GM18507 (cell line): ENCODE measurements at places on chromosomes 1 and 21.

DNA sequence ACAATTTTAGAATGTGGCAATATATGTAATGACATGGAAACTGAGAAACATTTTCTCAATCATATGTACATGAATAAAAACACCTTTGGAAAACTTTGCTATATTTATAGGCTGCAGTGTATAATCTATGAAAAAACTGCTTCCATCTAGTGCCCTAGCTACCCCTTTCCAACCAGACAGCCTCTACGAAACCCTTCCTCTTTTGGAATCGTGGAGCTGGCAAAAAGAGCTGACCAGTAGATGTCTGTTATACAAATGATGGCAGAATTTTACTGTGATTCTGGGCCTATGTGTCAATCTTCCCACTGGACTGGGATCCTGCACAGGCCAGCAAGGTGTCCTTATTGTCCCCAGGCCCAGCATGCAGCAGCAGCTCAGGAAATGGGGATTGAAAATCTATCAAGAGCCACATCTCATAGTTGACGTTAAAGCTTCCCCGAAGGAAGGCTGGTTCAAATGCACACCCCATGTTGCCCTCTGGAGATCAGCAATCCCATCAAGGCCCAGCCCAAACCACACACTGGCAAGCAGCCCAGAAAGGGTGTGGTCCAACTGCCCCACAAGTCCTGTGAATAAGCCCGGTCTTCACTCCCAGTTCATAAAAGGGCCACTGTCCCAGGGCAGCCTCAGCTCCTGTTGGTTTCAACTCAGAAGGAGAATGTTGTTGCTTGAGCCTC, 8.8 kb upstream of the FAM20B start:
- no peak for DNase-seq

DNA sequence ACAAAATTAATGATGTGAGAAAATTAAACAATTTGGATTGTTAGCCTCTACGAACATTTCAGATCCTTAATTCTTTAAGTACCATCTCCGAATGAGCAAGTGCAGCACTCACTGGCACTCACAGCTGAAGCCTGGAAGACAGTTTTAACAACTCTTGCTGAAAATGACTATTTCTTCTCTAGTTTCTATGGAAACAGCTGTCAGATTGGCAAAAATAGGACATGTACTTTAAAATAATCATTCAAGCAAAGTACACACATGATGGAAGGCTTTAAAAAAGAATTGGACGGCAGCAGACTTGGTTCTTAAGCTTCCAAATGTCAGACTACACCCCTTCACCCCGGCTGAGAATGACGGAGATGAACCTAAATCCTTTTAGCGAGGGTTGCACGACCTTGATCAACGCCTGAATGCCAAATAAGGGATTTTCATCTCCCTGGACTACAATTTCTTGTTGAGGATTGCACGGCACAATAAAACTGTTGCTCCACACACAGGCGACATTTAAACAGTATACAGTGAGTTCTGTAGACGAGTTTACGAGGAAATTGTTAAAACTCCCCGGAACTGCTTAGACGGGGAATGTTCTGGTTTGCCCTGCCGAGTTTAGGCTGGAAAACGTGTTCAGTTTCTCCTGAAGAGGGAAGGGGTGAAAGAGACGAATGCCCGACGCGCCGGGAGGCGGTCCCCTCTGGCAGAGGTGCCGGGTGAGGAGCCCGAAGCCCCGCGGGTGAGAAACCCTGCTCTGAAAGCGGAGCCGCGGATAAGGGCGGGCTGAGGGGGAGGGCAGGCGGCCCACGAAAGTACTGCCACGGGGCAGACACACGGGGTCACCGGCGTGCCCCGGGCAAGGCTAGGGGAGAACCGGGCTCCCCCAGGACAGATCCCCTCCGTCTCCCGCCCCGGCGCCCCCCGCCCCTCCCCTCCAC, 671 bp downstream of the OMA1 start:
- DNase-seq = peak; percentile 12

DNA sequence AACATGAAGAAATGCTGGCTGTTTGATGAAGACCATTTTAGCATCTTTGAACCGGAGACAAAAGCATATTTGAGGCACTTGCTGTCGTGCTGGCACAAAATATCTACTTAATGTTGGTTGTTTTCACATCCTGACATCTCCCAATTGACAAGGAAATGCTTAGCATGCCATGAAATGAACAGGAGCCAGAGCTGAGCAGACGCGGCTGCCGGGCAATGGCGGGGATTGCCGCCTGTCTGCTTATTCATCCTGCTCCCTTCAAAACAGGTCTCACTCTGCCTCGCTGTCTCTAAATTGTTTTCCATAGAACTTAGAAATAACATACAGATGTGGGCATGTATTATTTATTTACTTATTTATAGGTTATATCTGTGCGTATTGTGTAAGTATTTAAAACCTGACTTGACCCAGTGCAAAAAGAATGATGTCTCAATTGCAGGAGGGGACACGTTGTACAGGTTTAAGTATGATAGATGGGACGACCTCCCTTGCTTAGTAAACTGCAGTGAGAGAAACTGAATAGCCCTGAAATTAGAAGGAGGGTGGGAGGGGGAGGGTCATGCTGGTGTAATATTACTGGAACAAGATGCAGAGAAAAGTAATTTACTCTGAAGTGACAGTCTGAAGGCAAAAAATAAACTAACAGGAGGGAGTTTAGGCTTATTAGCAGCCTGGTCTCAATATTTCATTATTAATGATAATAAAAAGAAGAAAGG, 590.4 kb upstream of the PLXNA2 start:
- no peak for DNase-seq

DNA sequence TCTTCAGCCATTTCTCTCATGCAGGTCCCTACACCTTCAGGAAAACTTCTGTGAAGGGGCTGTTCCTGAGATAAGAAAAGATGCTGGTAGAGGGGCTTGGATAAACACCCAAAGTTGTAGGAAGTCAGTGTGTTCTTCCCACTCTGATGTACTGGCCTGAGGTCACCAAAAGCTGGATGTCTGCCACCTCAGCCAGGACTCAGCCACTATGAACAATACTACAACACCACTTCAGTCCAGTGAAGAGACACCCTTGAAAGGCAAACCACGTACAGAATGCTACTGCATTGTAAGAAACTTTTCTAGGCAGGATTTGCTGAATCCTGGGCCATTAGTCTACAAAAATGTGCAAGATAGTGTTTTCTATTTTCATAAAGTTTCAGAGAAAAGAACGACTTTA, 2.4 kb downstream of the PTPN14 start:
- DNase-seq = no peak

DNA sequence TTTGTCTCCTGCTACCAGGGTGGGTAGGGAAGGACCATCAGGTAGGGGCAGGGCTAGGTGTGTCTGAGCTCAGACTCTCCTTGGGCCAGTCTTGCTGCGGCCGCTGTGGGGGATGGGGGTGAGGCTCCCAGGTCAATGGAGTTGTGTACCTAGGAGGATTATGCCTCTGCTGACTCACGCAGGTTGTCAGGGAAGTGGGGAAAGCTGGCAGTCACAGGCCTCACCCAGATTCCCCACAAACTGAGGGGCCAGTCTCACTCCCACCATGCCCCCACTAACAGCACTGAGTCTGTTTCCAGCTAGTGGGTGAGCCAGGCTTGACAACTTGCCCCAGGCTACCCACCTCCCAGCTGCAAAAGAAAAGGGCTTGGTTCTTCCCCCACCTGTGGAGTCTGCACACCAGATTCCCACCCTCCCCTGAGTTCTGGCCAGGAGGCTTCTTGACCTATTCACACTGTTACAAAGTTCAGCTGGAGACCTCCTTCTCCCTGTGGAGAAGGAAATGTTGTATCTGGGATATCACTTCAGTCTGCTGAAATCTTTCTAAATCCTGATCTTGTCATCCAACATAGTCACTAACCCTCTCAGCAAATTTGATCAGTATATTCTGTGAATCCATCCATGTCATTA, 69.2 kb upstream of the GJA8 start:
- no peak for DNase-seq

GRCh38 chr1:31793086-31793485, 22.7 kb downstream of the SPOCD1 start:
- no peak for DNase-seq

DNA sequence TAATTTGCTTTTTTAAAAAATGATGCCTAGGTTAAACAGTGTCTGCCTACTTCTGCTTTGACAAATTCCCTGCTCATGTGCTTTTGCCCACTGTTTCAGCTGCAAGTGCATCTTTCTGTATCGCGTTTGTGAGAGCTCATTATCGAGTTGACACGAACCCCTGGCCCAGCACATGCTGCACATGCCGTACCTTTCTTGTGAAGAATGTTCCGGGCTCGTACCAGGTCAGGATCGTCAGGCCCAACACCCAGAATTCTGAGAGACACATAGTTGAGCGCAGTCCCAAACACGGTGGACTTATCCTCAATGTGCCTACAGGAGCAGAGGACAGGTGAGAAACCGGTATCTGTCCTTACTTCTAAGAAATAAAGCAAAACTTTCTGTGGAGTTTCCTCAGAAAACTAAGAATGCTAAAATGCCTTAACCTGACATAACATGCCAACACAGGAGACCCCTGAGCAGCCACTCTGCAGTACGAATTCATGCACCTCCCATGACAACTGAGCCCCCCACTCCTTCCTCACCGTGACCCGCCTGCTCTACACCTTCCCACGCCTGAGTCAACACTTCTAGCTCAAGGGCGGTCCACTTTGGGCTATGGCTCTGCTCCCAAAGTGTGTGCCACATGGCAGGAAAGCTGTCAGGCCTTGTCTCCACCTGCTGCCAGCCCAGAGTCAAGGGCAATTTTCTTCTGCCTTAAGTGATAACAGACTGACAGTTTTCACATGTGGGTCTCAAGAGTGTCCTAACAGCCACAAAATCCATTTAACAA, 6.7 kb downstream of the LSS start:
- no peak for DNase-seq

DNA sequence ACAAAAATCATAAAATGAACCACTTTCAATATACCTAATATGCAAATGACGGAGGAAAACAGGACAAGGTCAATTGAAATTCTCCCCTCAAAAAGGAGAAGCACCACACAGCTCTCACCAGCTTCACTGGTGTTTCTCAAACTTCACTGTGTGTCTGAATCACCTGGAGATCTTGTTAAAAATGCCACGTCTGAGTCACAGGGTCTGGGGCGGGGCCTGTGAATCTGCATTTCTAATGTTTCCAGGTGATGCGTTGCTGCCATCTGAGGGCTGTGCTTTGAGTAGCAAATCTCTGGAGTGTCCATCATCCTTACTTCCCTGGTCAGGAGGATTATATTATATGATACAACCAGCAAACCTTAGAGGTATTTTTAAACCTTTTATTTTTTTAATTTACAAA, 9.0 kb downstream of the CLDN19 start:
- DNase-seq = no peak

DNA sequence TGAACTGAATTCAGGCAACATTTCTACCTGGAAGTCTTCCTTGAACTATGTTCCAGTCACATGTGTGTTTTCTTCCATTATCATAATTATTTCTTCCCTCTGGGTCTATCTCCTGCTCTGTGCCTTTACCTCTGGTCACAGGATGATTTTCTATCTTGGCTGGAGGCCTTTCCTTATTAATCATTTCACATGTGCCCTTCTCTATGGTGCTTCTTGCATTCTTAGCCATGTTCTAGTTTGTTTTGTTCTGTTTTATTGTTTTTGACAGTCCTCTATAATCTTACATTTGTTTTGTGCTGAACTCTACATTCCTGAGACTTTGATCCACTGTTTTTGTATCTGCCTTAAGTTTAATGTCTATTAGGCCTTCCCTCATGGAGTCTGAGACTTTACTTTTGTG, 51.0 kb downstream of the SGIP1 start:
- DNase-seq = no peak

GRCh38 chr1:151472856-151473731, 13.8 kb upstream of the POGZ start:
- no peak for DNase-seq

DNA sequence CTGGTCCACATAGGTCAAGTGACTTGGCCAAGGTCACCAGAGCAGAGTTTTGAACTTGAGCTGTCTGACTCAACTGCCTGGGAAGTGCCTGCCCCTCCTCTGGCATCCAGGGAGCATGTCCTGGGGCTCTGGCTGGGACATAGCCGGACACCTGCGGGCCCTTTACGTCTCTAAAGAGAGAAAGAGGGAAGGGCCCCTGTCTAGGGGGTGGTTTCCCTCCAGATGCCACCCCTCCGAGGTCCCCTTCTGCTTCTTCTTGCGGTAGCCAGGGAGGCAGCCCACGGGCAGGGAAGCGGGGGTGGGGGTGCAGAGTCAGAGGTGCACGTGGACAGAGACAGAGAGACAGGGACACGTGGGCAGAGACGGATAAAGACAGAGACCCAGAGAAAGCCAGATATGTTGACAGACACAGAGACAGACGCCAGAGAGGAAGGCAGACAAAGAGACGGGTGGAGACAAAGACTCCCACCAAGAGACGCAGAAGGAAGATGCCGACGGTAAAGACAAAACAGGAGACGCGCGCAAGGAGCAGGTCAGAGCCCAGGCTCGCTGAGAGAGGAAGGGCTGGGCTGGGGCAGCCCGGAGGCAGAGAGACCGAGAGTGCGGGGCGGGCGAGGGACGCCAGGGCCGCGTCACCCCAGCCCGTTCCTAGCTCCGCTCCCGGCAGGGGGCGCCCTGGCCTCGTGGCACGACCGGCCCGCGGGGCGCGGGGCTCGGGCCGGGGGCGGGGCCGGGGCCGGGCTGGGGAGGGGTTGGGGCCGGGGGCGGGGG, 458 bp upstream of the ALPL start:
- peak; percentile 56 for DNase-seq

- DNase-seq = no peak
Measured at GRCh38 chr1:193060406-193060805, 994 bp downstream of the RO60 start.

DNA sequence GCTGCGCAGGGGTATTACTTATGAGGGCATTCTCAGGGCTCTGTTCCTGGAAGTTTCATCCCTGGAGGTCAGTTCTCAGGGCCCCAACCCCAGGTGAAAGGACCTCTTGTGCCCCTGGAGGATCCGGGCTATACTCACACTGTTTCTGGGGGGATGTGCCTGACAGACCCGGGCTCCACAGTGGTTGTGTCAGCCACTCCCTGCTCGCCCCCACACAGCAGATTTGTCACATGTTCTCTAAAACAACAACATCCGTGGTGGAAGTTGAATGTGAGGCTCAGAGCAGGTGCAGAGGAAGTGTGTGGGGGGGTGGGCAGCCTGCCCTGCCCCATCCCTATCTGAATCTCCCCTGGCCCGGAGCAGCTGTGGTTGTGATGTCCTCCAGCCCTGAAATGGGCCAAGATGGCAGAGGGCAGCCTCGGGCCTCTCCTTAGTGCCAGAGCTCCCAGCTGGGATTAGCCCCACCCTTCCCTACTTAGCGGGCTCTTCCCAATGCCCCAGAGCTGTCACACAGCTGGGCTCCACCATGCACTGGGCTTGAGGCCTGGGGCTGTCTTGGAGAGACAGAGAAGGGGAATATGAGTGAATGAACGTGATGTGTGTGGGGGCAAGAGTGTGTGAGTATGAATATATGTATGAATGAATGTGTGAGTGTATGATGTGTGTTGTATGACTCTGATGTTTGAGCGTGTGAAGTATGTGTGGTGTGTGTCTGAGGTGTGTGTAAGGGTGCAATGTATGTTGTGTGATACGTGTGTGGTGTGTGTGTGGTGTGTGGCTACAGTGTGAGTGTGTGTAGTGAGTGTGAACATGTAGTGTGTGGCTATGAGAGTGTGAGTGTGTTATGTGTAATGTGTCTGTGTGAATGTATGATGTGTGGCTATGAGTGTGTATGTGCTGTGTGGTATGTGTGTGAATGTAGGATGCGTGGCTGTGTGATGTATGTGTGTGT, 1.5 kb upstream of the FCMR start:
- DNase-seq = peak; percentile 43
